NCI-H1436 (cell line): ENCODE measurements at places on chromosomes 5 and 9.

DNA sequence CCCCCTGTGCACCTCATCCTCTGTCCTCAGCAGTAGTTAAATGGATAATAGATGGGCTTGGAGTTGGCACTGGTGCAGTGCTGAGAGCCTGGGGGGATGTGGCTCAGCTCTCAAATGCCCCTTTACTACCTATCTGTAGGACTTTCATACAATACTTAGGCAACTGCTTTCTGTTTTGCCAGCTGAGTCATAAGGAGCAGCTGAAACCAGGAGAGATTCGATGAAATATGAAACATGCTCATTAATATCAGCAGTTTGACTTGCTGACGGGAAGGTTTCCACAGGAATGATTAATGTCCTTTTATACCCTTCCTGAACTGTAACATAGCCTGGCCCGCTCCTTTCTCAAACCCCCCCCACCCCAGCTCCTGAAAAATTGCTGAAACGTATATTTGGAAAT lies 142.6 kb downstream of the SAXO1 start:
- DNase-seq, result no peak

- no peak for DNase-seq
These were observed 6.8 kb downstream of the NR2F1 start for GRCh38 chr5:93589829-93590215.

DNA sequence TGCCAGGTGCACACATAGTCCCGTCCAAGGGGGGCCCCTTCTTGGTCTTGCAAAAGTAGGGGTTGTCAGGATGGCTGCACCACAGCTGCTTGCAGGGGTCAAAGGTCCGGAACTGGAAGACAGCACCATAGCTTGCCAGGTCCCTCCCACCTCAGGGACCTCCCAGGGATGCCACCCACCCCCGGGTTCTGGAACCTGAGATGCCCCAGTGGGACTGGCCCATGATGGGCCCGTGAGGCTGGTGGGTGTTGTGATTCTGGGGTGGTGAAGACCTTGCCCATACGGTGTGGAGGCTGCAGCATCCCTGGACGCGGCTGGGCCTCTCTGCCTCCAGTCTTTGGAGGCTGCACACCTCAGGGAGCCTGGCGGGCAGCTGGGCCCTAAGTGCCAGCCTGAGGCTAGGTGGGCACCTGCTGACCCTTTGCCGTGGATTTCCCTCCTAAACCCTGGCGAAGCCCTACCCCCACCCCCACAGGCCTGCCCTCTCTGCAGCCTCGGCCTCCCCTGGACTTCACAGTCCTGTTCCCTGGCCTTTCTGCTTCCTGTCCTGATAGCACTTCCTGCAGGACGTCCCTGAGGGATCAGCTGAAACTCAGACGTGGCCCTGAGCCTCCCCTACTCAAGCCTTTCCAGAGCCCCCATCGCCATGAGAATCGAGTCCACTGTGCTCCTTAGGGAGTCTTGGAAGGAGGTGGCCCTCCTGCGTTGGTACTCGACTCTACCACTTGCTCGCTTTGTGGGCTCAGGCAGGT lies 92.1 kb downstream of the ZNF354C start:
- DNase-seq, result no peak

GRCh38 chr5:151042453-151043093 lies 22.2 kb downstream of the GPX3 start:
- DNase-seq, result no peak

DNA sequence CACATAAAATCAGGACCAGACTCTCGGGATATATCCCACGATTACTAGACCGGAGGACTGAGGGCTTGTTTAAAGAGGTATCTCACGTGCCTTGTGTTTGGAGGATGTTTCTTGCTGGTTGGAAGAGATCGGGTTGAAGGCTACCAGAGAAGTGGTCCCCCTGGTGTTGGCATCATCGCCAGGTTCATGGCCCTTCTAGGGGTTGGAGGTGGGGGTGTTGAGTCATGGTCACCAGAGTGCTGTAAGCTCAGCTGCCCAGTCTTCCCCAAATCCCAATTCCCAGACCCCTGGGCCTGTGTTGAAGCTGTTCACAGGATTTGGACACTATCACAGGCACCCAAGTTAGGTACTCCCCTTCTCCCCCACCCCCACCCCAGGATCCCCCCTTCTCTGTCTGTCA lies 29.1 kb upstream of the PRDM12 start:
- no peak for DNase-seq

GRCh38 chr5:119071561-119071995 lies 691 bp downstream of the DMXL1 start:
- no peak for DNase-seq

GRCh38 chr5:87099968-87100367 lies 167.7 kb upstream of the RASA1 start:
- no peak for DNase-seq

DNA sequence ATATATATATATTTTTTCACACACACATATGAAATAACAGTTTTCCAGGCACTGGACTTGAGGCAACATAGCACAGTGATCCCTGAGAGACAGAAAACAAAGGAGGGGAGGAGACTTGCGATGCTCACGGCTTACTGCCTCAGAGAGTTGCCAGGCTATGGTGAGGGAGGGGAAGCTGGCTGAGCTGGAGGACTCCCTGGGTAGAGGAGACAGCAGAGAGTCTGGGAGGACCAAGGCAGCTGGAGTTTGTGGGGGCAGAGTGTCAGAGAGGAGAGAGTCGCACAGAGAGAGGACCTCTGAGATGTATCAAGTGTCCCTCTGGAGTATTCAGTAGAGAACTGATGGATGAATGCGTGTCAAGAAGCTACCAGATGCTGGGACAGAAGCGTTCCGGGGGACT lies 23.1 kb upstream of the QSOX2 start:
- no peak for DNase-seq

DNA sequence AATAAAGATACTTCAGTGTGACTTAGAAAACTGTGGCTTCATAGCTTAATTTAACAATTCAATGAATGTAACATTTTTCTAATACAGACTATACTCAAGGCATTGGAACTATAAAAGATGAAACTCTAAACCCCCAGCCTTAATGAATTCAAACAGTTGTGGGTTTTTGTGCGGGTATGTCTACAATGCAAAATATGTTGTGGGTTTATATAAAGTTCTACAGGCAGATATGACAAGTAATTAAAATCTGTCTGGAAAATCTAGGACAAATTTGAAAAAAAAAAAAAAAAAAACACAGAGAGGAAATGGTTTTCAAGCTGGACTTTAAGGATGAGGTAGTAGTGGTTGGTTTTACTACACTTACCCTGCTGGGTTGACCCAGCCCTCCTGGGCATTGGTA lies 467.5 kb upstream of the TLE4 start:
- DNase-seq, result no peak

GRCh38 chr9:130254747-130255630 lies 10.6 kb upstream of the HMCN2 start:
- peak; percentile 9 for DNase-seq

- DNase-seq, result no peak
These were observed 131.3 kb downstream of the DOCK2 start for GRCh38 chr5:169768416-169768815.

GRCh38 chr5:143793249-143793648 lies 18.7 kb upstream of the HMHB1 start:
- DNase-seq, result no peak

GRCh38 chr9:99752417-99753109 lies 69.1 kb upstream of the NR4A3 start:
- no peak for DNase-seq

GRCh38 chr9:90795871-90796317 lies 5.7 kb upstream of the SYK start:
- no peak for DNase-seq

DNA sequence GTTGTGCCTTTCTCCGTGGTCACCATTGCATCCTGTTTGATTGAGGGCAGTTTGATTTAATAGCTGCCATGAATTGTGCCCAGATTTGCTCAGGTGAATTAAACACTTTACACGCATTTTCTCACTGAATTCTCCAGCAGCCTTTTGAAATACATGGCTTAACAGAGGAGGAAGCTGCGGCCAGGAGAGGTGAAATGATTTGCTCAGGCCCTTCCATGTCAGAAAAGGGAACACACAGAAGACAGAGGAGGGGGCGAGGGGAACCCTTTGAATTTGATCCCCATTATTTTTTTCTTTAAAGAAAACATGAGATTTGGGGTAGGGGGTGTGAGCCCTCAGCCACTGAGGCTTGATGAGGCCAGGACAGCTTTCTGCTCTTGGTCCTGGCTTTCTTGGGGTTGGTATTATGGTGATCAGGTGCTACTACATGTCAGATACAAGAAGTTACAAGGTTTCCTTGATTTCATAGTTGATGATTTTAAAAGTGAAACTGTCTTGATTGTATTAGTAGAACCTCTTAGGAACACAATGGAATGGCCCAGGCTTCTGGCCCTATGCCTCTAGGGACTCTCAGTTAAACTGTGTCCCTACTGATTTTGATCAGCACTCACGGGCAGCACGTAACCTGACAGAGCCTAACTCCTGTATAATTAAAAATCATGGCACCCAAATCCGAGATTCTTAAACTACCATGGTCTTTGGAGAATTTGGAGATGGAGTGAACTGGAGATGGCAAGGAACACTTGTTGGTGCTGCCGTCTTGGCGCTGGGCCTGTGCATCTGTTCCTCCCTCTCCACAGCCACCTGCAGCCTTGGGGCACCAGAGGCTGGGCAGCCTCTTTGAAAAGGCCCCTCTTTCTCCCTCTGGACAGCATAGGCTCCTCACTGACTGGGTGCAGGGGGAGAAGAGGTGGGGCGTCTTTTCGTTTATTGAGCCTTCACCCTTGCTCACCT lies 107.9 kb downstream of the TRIO start:
- no peak for DNase-seq

GRCh38 chr5:1636981-1637638 lies 113.3 kb upstream of the LPCAT1 start:
- DNase-seq, result no peak

GRCh38 chr5:153439130-153439529 lies 51.3 kb upstream of the GRIA1 start:
- no peak for DNase-seq

- no peak for DNase-seq
These were observed 56.4 kb downstream of the NTNG2 start for GRCh38 chr9:132218208-132218607.

GRCh38 chr9:114430457-114430856 lies 42.7 kb upstream of the AKNA start:
- no peak for DNase-seq

DNA sequence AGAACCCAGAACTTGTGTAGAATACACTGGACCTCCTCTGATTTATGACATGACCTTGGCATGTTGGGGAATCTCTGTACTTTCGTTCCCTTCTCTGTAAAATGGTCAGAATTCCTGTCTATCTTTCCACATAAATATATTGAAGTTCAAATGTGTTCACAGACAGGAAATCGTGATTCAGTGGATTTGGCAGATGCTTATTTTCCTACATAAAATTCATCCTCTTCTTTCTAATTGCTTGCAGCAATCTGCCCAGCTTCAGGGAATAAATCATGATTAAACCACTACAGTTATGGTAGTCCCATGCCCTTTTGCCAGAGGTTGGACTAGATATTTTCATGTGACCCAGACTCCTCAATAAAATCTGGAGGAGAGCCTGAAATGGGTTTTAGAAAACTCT lies 52.1 kb upstream of the ARL15 start:
- no peak for DNase-seq

DNA sequence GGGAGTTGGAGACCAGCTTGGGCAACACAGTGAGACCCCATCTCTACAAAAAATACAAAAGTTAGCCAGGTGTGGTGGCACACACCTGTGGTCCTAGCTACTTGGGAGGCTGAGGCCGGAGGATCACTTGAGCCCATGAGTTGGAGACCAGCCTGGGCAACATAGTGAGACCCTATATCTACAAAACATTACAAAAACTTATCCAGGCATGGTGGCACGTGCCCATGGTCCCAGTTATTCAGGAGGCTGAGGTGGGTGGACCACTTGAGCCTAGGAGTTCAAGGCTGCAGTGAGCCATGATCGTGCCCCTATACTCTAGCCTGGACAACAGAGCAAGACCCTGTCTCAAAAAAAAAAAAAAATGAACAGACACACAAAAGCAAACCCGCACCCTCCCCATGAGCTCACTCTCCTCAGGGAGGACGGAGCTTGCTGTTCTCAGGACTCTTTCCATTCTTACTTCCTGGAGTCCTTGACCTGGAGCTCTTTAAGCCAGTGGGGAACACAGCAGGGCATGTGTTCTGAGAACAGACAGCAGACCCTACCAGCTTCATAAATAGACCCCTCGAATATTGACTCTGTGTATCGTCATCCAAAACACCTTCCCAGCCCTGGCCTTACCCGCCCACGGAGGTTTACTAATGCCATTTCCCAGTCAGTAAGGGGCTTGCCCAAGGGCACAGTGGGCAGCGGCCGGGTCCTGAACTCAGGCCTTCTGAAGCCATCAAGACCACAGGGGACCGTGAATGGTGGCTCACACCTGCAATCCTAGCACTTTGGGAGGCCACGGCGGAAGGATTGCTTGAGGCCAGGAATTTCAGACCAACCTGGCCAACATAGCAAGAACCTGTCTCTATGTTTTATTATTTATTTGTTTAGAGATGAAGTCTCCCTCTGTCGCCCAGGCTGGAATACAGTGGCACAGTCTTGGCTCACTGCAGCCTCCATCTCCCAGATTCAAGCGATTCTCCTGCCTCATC lies 11.1 kb downstream of the PTGES2 start:
- DNase-seq, result no peak

GRCh38 chr9:133777068-133777791 lies 39.1 kb upstream of the SARDH start:
- no peak for DNase-seq

- DNase-seq, result no peak
These were observed 18.1 kb downstream of the CCNH start for GRCh38 chr5:87394411-87395165.

- DNase-seq, result no peak
These were observed 23.0 kb upstream of the ZNF782 start for GRCh38 chr9:96877269-96877668.

GRCh38 chr5:170235876-170236864 lies 3.4 kb downstream of the C5orf58 start:
- DNase-seq, result no peak

- DNase-seq, result no peak
These were observed 53.5 kb downstream of the NEK6 start for GRCh38 chr9:124311283-124311682.

GRCh38 chr5:10391130-10391529 lies 37.6 kb downstream of the MARCHF6 start:
- no peak for DNase-seq

DNA sequence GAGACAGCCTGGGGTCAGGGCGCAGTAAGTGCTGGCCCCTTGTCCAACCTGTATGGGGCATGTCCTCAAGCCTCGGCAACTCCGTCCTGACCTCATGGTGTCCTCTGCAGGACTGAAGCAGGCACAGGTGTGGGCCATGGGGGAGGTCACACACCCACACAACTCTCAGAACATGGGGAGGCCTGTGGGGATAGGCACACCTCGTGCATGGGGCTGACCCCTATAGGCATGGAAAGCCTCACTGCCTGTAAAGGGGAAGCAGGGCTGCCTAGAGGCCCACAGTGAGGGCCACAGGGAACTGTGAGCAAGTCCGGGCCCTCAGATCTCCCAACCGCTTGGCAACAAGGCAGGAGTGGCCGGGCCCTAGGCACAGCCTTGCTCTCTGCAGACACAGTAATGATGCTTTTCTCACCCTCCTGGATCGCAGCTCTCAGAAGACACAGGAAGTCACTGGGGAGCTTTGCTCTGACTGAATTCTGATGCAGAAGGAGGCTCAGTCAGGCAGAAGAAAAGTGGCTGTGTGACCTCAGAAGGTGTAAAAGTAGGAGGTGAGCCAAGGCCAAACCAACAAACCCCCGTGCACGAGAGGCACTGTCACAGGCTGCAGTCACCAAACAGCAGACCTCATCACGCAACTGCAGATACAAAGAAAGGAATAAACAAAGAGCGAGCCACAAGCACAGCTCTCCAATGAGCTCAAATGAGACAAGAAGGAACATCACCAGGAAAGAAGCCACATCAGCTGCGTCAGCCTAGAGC lies 5.4 kb downstream of the IPPK start:
- no peak for DNase-seq

GRCh38 chr5:150398722-150399523 lies 13.8 kb downstream of the CD74 start:
- DNase-seq, result no peak
